ENCODE measurements at places on chromosomes 13 and 19.

DNA sequence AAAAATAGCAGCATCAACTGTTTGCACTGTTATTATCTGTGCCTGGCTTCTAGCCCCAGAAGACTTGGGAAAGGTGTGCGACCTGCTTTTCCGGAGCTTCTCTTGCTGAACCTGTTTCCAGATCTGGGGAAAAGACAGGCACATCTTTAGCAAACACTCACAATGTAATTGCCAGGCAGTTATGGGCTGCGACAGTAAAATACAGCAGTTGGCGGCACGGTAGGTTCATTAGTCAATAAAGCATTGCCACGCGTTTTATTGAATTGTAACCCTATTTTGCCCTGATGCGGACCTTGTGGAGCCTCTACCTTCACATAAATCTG is 223.7 kb upstream of the TSHZ3 start:
- DNase-seq: no peak

- DNase-seq: no peak
These were observed 1226.7 kb downstream of the UQCRFS1 start for GRCh38 chr19:27986299-27986698.

- DNase-seq: no peak
These were observed 800.9 kb upstream of the ATXN8OS start for GRCh38 chr13:69306766-69307165.

DNA sequence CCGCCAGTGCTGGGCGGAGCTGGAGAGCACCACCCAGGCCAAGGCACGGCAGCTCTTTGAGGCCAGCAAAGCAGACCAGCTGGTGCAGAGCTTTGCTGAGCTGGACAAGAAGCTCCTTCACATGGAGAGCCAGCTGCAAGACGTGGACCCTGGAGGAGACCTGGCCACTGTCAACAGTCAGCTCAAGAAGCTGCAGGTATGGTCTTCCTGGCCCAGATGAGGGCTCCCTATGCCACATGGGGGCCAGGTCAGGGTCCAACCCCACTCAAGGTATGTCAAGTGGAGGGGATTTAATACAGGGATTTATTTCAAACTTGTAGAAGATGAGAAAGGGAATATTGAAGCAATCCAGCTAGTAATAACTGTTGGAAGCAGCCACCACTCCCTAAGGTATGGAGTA is 42.5 kb upstream of the SHKBP1 start:
- no peak for DNase-seq

Measured in activated gamma-delta T cell treated with anti-CD3 and anti-CD28 coated beads, Interleukin-2, amount 50 U/mL, for 16 hours (primary cell).